Stimulated activated CD4-positive, alpha-beta T cell treated with anti-CD3 and anti-CD28 coated beads, Interleukin-2, amount 100 ng/mL, for 4 hours (primary cell): ENCODE measurements at places on chromosomes 13 and 19.

DNA sequence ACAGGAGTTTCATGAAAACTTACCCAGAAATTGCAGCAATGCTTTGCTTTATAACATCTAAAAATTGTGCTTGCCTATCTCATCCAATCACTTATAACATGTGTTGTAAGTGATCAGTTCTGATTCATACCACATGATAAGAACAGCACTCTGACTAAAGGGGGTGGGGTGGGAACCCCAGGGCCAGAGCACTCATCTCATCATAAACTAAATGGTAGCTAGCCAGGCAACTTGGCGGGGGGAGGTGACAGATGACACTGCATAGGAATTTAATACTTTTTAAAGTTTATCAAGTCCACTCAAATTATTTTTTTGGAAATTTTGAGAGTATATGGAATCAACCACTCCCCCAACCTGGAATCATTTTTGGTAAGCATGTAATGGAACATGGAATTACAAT lies 42.1 kb downstream of the FOXO1 start:
- peak; percentile 33 for DNase-seq

DNA sequence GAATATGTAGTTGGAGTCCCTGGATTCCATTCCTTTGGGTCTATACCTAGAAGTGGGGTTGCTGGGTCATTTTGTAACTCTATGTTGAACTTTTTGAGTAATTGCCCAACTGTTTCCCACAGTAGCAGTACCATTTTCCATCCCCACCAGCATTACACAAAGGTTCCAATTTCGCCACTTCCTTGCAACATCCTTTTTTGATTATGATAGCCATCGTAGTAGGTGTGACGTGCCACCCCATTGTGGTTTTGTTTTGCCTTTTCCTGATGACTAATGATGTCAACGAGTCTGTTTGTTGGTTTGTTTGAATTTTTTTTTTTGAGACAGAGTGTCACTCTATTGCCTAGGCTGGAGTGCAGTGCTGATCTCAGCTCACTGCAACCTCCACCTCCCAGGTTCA lies 3.3 kb upstream of the PEX11G start:
- DNase-seq: no peak

DNA sequence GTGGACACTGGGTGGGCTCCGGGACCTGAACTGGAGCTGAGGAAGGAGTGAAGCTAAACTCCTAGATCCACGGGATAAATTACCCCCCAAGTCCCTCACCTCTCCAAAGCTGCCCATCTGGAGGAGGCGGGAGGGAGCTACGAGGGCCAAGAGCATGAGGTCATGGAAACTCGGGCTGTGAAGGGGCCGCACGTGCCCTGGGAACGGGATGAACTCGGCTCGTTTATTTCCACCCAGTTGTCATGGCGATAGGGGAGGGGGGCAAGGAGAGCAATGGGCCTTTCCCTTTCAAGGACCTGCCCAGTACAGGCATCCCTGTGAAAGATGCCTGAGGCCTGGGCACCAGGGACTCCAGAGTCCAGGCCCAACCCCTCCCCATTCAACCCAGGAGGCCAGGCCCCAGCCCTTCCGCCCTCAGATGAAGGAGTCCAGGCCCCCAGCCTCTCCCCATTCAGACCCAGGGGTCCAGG lies 3.8 kb downstream of the PPP1R12C start:
- DNase-seq: no peak

- DNase-seq: no peak
Measured at GRCh38 chr13:112785483-112785856, 95.6 kb downstream of the ATP11A start.

GRCh38 chr19:16416991-16417390 lies 54.8 kb downstream of the EPS15L1 start:
- DNase-seq: no peak

- no peak for DNase-seq
Measured at GRCh38 chr13:104967836-104968630, 1567.4 kb downstream of the EFNB2 start.

DNA sequence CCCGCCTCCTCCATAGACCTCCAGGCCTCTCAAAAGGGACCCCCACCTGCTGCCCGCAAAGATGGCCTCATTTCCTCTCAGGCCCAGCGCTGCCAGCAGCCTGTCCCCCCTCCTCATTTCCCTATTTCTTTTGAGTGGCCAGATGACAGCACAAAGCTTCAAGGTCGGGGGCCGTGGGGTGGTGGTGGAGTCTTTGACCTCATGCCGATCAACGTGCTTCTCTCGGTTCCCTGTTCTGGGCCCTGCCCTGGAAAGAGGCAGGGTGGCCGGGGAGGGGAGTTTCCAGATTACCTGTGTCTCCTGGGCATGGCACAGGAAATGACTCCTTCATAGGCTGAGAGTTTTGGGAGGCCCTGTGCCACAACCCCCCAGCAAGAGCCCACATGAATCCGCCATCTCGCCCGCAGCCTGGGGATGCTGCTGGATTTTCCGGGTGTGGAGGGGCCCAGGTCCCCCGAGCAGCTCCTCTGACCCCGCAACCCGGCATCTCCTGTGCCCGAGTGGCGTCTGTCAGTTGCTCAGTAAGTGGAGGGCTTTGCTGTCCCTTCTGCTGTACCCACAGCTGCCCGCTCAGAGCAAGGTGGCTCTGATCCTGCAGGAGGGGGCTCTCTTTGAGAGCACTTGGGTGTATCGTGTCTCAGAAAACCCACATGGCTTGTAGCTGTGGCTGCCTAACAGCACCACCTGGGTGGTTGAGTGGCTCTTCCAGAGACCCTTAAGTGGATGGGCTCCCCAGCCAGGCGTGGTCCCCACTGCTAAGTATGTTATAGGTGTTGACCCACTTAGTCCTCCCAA lies 139.4 kb downstream of the SIPA1L3 start:
- no peak for DNase-seq

DNA sequence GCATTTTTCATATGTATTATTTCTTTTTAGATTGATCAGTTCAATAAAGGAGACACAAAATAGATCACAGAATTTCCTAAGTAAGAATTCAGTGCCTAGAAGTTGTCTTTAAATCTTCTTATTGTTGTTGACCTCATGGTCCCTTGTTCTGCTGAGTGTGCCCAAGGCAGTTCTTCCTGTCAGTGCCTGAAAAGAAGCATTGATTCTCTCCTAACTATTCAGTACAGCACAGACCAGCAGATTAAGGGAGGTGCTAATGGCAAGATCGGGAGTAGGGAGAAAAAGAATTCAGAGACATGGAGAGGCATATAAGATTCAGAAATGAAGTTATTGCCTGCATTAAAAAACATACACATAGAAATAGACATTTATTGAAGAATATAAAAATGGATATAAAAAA lies 180.5 kb upstream of the PCDH9 start:
- DNase-seq: no peak

GRCh38 chr19:50555450-50556281 lies 12.6 kb downstream of the LRRC4B start:
- no peak for DNase-seq

DNA sequence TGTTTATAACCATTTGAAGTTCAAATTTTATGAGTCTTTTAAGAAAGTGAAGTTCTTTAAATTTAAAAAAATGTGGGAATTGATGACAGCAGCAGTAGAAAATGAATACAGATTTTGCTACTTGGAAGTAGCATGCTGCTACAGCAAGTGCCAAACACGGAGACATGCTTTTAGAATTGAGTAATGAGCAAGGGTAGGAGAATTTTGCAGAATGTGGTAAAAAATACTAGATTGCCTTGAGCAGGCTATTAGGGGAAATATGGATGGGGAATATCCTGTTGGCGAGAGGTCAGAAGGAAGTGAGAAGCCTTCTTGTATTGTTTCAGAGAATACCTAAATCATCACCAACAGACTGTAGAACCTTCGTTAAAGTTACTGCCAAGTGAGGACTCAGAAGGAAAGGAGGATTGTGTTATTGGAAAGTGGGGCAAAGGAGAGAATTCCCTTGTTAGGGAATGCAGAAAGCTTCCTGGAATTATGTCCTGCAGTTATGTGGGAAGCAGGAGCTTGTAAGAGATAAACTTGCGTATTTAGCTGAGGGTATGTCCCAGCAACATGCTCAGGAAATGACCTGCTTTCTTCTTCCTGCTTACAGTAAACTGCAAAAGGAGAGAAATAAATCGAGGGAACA lies 32.4 kb upstream of the OXGR1 start:
- DNase-seq: no peak

DNA sequence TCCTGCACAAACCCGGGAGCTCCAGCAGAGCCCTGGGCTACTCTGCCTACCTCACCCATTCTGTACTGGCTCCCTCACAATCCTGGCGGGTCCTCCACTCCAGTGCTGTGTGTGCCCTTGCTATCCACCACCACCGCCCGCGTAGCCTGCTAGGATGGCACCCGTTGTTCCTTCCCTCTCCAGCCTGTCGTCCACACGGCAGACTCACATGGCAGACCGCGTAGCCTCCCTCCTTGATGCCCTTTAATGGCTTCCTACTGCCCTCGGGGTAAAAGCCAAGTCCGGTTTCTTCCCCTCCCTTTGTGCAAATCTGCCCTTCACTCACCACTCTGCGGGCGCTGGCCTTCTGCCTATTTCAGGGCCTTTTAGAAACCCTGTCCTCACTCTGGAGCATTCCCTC lies 106.6 kb downstream of the RAB20 start:
- no peak for DNase-seq

GRCh38 chr13:30178976-30179375 lies 128.4 kb downstream of the KATNAL1 start:
- DNase-seq: no peak

DNA sequence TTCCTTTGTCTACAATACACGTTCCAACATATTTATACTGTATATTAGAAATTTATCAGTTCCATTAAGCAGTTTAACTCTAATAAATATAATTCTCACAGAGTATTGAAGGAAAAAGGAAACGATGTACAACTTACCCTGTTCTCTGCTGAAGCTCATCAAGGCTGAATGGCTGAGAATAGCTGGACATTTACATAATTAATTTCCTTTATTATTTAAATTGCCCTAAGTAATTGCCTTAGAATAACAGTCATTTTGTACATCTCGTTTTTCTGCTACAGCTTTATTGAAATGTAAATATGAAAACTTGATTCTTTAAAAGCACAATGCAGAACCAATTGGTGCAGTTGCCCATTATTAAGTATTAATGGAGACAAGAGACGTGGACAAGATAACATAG lies 648.3 kb upstream of the ATXN8OS start:
- DNase-seq: no peak

- peak; percentile 67 for DNase-seq
Measured at GRCh38 chr19:49890349-49891311, 6.1 kb downstream of the IL4I1 start.

- DNase-seq: no peak
Measured at GRCh38 chr13:43058318-43058674, 34.9 kb downstream of the DNAJC15 start.

- DNase-seq: no peak
Measured at GRCh38 chr13:81771951-81772350, 1431.0 kb upstream of the SPRY2 start.

DNA sequence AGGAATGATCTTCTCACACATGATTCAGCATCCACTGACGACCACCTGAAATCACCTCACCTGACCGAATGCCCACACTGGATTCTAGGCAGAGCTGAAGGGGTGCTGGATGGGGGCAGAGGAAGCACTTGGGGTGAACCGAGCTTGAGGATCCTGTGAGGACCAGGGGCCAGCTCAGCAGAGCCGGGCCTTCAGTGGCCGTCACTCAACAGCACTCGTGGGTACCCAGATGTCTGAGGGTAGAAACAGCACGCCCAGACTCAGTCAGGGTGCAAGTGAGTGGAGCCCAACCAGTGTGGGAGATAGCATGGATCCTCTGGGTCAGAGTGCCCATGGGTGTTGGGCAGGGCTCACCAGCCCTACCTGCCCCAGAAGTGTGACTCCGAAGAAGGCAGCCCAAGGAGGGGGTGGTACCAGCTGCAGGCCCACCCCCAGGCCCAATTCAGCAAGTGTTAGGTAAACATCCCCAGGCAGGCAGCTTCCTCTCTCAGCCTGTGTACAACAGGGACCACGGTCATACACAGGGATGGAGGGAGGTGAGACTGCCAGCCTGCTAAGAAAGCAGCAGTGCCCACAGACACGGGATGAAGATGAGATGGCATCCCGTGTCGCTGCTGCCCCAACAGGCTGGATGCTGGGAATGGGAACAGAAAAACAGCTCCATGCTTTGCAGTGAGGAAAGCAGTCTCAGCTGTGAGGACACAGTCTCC lies 16.6 kb downstream of the GJA3 start:
- no peak for DNase-seq

GRCh38 chr19:13463296-13463695 lies 43.0 kb downstream of the CACNA1A start:
- no peak for DNase-seq

DNA sequence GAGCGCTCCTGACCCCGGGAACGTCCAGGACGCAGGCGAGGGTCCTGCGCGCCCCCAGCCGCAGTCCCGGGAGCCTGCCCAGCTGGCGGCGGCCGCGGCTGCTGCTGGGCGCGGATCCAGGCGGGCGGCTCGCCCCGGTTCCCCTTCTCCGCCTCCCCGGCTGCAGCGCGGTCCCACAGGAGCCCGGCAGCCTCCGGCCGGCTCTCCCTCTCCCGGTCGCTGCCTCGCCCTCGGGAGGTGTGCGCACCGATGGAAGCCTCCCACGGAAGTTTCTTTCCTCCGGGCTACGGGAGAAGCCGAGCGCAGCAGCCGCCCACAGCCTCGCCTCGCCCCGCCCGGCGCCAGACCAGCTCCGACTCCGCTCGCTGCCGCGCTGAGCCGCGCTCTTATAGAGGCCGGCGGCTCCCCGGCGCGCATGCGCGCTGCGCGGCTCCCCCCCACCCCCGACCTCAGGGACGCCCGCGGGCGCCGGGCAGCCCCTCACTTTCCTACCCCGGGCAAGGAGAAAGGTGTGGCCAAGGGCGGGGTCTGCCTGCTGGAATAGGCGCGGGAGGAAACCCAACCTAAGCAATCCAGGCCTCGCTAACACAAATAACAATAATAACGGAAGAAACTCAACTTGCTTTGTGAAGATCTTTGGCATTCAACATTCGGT lies at the start of gene SHISA2:
SHISA2 (minus strand) TSS at position 360 of the 655 bp plus-strand sequence. CDS start 1,041 bp downstream, outside the sequence.
- DNase-seq: peak; percentile 11

- DNase-seq: no peak
Measured at GRCh38 chr19:54673222-54673621, 10.4 kb downstream of the LILRB4 start.

DNA sequence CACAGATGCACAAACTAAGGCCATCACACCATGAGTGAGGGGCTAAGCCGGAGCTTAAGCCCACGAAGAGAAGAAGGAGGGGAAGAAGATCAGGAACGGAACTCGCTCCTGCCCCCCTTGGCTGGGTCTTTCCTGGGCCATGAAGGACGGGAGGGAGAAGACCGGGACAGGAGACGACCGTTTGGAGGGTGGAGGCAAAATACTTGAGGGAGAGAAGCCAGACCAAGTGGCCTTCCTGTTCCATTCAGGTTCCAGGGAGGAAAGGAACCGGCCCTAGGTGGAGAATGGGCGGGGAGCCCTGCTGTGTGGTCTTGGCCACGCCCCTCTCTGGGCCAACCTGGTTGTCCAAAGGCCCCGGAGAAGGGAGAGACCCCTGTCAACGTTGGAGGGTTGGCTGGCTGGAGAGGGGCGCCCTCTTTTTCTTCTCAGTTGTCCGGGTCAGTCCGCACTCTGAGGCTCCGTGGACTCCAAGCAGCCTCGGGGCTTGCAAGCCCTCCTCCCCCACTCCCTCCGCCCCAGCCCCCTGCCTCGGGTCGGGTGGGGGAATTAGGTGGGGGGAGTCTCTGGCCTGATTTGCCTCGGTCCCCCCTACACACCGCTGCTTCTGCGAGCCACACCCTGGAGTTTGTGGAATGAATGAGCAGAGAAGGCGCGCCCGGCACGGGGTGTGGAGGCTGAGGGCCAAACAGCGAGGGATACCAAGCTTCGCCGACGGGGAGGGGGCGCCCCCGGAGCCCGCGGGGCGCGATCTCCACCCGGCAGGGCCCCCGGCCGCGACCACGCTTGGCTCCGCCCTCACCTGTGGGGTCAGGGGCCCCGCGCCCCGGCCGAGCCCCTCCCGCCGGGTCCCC lies 757 bp downstream of the FBN3 start:
- no peak for DNase-seq

- no peak for DNase-seq
Measured at GRCh38 chr19:46373491-46374359, 26.8 kb downstream of the PPP5C start.
